HuH-7.5 (cell line): ENCODE measurements at places on chromosomes 1 and 21.
A peak's percentile ranks its signal among the peaks of the same experiment; 100 is the strongest.

DNA sequence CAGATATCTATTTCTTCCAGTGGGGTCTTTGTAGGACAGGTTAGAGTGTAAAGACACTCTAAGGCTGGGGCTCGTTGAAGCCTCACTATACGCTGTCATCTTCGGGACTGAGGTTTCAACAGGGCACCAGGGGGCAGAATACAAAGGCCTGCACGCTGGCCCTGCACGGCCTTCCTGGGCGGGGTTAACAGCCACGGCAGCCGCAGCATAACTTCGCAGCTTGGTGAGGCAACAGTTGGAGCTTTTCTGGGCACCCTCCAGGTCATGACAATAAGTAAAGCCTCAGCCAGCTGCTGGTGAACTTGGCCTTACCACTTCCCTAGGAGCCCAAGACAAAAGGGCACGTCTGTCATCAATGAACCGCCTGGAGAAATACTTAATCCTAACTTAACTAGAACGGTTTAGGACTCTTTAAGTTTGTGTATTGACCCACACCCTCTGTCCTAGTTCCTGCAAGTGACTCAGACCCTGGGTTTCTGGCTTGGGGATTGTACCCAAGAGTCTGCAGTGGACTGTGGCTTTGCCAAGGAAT, 2.3 kb upstream of the RUNX1 start:
- peak; percentile 59 for DNase-seq

GRCh38 chr1:38527373-38527966, 332.1 kb downstream of the RRAGC start:
- no peak for DNase-seq

GRCh38 chr21:28282833-28283232, 709.8 kb downstream of the LTN1 start:
- no peak for DNase-seq

- no peak for DNase-seq
These were observed 121.5 kb downstream of the SIM2 start for GRCh38 chr21:36820176-36821031.

- DNase-seq, result no peak
These were observed 109.5 kb upstream of the F3 start for GRCh38 chr1:94651076-94651475.

GRCh38 chr21:43289442-43289841, 120.6 kb downstream of the CRYAA start:
- no peak for DNase-seq

- no peak for DNase-seq
These were observed 212.8 kb downstream of the FOXD2 start for GRCh38 chr1:47650611-47651010.

- DNase-seq, result no peak
These were observed 206.8 kb downstream of the PAPPA2 start for GRCh38 chr1:176669782-176670181.

- peak; percentile 93 for DNase-seq
These were observed 61.4 kb downstream of the ACBD3 start for GRCh38 chr1:226125097-226125630.

DNA sequence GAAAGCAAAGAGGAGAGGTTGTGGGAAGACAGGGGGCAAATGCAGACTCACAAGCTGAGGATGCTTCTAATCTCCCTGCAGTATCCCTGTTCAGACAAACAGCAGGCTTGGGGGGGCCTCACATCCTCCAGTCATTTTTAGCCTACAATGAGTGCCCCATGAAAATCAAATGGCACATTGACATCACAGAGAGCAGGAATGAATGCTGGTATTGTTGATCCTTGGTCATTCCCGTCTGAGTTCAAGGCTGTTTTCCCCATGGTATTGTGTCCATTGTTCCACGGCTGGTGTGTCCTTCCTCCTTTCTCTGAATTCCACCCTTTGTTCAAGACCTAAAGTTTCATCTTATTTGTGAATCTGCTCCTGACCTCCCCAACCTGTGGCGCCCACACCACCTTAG, 545.6 kb downstream of the AJAP1 start:
- no peak for DNase-seq

GRCh38 chr21:33578959-33579542, 9.4 kb downstream of the DONSON start:
- DNase-seq, result no peak

DNA sequence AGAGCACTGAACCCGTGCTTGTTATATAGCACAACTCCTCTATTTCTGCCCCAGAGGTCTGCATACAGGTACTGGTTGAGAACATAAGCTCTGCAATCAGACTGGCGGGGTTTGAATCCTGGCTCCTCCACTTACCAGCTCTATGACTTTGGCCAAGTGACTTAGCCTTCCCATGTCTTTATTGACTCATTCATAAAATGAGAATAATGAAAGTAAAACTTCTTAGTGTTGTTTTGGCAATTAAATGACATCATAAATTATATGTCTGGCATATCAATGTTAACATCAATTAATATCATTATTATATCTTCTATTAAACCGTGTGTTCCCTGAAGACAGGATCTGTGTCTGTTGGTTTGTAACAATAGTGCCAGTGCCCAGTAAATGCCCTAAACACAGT, 4.3 kb downstream of the INKA2 start:
- DNase-seq, result no peak

DNA sequence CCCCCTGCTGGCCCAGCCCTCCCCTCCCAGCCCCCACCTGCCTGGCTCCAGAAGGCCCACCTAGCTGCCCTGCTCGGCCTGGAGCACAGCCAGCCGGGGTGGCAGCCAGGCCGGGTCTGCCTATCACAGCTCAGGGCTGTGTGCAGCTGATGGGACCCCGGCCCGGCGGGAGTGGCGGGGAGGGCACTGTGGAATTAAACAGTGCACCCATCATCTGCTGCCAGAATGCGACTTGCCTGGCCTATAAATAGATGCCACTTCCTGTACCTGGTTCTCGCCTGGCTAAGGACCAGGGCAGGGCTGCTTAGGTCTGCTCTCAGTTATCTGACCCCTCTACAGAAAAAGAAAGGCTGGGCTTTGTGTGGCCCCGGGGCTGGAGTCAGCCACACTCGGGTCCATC, 98.2 kb upstream of the VAMP3 start:
- DNase-seq, result no peak

GRCh38 chr1:56543783-56544612, 35.4 kb downstream of the PLPP3 start:
- no peak for DNase-seq

GRCh38 chr21:29753216-29753615, 186.6 kb downstream of the GRIK1 start:
- no peak for DNase-seq
